ENCODE measurements at places on chromosomes 7 and 10.

DNA sequence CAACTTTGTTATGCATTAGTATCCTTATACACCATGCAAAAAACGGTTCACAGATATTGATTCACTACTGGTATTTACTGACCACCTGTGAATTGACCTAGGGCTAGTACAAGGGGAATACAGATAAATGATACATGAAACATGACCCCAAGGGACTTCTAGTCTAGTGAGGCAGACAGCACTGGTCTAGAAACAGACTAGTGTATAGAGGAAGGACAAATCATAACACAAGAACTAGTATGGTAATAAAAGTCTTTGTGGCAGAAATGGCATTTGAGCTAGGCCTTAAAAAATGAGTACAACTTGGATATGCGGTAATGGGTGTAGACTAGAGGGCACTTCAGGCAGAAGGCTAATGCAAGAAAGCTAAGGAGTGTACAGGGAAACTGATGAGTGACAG, 86.6 kb downstream of the SLC25A13 start:
- no peak for DNase-seq

- DNase-seq, result peak; percentile 54
Observed at GRCh38 chr7:23468526-23469149, 1.7 kb downstream of the IGF2BP3 start.

DNA sequence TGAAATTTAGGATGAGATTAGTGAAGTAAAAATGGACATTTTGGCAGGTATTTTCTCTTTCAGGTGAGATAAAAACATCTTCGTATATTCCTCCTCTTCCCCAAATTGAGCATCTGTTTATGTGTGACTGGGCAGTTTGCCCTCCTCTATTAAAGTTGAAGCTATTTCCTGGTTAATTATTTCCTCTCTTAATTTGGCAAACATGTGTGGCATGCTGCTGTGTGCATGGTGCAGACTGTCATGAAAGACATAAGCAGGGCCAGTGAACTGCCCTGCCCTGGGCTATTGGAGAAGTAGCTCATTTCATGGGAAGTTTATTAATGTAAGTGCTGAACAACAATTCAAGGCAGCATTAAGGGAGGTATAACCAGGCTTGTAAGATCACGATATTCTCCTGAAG, 52.6 kb downstream of the EVX1 start:
- DNase-seq, result no peak

DNA sequence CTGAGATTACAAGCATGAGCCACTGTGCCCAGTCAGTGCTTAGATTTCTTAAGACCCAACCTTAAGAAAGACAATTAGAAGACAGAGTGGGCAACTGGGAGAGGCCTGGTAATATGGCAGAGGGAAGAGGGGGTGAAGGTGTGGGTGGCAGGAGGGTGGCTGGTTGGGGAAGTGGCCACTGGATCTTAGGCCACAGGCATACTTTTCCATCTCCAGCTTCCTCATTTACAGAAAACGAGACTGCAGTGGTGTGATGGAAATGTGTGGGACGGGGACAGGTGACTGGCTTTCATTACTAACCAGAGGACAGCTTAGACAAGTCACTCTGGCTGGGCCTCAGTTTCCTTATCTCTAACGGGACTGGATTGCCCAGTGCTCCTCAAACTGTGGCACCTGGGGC, 1.0 kb upstream of the FFAR4 start:
- no peak for DNase-seq

GRCh38 chr7:112162784-112163506, 43.3 kb downstream of the DOCK4 start:
- no peak for DNase-seq

DNA sequence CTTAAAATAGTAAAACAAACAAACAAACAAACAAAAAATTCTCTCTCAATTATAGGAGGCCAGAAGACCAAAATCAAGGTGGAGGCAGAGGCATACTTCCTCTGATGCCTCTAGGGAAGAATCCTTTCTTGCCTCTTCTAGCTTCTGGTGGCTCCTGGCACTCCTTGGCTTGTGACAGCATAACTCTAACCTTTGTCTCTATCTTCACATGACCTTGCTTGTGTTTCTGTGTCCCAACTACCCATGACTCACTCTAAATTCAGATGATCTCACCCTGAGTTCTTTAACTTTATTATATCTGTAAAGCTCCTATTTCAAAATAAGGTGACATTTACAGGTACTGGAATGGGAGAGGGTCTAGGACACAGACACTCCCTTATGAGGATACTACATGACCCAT, 88.3 kb upstream of the ANTXRL start:
- DNase-seq, result no peak

GRCh38 chr10:117552156-117552631, 9.6 kb downstream of the EMX2 start:
- no peak for DNase-seq

- DNase-seq, result no peak
Observed at GRCh38 chr7:41867639-41868280, 164.9 kb upstream of the INHBA start.

- DNase-seq, result no peak
Observed at GRCh38 chr10:100972904-100973535, 3.7 kb downstream of the SEMA4G start.

- DNase-seq, result no peak
Observed at GRCh38 chr10:21626457-21627161, 92.6 kb downstream of the MLLT10 start.
